Activated CD8-positive, alpha-beta memory T cell treated with anti-CD3 and anti-CD28 coated beads, Interleukin-2, amount 10 ng/mL, durations not matched to agents 7 days and 5 days (primary cell): ENCODE measurements at places on chromosomes 13 and 19. TPM values are rescaled to one million over a fixed set of nuclear protein-coding genes. Genes with fewer than 3 reads are reported as not detected.

The HNRNPM gene
- 309 TPM for total RNA-seq

The ZNF431 gene
- total RNA-seq, result 22.4 TPM

The LILRA1 gene
- not detected for total RNA-seq

DNA sequence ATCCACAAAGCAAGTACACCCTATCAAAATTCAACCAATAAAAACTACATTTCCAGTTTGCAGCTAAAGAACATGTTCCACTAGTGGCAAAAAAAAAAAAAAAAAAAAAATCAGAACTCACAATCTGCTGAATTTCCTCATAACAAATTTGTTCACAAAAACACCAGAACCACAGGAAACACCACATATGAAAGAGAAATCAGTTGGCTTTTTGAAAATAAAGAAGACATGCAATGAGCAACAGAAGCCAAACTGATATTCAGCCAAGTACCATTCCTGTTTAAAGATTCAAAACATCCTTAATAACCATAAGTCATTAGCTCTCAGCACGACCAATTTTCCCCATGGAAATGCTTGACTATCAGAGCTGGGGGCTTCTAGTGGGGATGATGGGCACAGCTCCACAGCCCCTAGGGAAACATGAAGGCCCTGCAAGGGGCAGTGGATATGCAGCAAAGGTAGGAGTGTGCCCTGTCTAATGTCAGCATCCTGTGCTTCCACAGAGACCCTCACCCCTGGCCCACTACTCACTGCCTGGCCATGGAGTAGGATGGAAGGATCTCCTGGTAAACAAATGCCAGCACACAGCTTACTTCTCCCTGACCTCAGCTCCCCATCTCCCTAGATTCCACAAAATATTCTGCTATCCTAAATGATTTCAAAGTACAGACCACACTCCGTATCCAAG, 74.0 kb upstream of the DOCK9 start:
- peak overlapping the region; percentile 37 for H3K4me3 ChIP-seq
- peaks cover 15% of the 10 kb centered on the region for H3K36me3 ChIP-seq
- no peak for DNase-seq
- peak overlapping the region; percentile 77 for H3K27ac ChIP-seq
- no peaks in the 10 kb centered on the region for H3K27me3 ChIP-seq
- H3K4me1 ChIP-seq, result peaks cover 63% of the 10 kb centered on the region

DNA sequence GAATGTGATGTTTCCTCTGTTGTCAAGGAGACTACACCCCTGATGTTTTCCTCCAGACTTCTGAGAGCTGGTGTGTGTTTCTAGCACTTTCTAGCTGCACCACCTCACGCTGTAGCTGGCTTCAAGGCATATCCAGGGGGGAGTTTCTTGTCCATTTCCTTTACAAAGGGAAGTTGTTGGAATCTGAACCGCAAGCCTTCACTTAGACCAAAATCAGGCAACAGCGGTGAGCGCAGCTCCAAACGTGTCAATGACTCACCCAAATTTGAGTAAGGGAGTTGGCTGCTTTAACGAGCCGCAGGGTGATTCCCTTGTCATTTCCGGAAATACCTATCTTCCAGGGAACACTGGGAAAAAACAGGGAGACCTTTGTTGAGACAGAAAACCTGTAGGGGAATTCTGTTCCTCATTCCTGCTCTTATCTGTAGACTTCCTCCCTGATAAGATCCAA, 2.5 kb downstream of the LDLR start:
- peaks cover 66% of the 10 kb centered on the region for H3K4me1 ChIP-seq
- H3K27me3 ChIP-seq, result no peaks in the 10 kb centered on the region
- peak; percentile 77 for DNase-seq
- peak overlapping the region; percentile 96 for H3K27ac ChIP-seq
- H3K36me3 ChIP-seq, result peaks cover 42% of the 10 kb centered on the region

DNA sequence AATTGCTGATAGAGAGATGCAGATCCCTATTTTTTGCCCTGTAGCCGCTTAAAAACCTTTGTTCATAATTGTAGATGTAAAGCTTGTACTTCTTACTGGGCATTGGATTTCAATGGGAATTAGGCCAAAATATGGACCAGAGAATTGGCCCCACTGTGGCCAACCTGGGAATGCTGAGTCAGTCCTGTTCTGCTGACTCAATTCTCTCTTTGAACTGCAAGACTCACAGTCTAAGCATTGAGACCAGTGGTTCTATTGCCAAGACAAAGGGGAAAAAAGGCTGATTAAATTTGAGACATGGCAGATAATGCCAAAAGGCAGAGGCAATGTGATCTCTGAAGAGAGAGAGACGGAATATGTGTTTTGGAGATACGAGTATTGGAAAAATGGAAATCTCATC, 72.5 kb upstream of the UBL3 start:
- peaks cover 33% of the 10 kb centered on the region for H3K4me1 ChIP-seq
- no peak for DNase-seq
- H3K27ac ChIP-seq, result no peak overlapping the region
- no peak overlapping the region for H3K4me3 ChIP-seq
- H3K27me3 ChIP-seq, result no peaks in the 10 kb centered on the region
